ENCODE measurements at places on chromosomes 2 and 18.
A peak's percentile ranks its signal among the peaks of the same experiment; 100 is the strongest.

DNA sequence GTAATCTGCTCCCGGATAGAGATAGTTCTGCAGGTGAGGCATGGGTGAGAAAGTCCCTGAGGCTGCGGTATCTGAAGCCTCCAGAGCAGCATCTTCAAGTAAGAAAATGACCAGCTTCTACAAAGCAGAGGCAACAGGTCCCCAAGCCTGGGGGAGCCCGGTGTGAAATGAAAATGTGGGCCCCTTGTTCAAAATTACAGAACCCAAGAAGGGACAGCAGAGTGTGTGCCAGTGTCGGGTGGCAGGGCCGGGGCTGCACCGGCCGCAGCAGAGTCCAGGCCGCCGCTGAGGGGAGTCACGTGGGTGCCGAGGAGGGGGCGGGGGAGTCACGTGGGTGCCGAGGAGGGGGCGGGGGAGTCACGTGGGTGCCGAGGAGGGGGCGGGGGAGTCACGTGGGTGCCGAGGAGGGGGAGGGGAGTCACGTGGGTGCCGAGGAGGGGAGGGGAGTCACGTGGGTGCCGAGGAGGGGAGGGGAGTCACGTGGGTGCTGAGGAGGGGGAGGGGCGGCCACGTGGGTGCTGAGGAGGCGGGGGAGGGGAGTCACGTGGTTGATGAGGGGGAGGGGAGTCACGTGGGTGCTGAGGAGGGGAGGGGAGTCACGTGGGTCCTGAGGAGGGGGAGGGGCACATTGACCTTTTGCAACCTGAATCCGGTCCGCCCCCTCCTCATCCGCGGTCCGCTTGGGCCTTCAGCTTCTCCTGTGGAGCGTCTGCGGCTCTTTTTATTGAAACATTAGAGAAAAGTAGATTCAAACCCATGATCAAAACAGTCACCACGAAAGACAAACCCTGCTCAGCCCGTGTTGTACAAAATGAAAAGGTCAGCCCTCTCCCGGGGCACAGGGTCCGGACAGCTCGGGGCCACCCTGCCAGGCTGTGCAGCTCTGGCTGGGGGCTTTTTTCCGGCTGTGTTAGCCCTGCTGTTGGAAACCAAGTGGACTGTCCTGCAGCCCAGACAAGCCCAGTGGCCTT, 10.4 kb downstream of the COLEC11 start:
- no peak for DNase-seq

DNA sequence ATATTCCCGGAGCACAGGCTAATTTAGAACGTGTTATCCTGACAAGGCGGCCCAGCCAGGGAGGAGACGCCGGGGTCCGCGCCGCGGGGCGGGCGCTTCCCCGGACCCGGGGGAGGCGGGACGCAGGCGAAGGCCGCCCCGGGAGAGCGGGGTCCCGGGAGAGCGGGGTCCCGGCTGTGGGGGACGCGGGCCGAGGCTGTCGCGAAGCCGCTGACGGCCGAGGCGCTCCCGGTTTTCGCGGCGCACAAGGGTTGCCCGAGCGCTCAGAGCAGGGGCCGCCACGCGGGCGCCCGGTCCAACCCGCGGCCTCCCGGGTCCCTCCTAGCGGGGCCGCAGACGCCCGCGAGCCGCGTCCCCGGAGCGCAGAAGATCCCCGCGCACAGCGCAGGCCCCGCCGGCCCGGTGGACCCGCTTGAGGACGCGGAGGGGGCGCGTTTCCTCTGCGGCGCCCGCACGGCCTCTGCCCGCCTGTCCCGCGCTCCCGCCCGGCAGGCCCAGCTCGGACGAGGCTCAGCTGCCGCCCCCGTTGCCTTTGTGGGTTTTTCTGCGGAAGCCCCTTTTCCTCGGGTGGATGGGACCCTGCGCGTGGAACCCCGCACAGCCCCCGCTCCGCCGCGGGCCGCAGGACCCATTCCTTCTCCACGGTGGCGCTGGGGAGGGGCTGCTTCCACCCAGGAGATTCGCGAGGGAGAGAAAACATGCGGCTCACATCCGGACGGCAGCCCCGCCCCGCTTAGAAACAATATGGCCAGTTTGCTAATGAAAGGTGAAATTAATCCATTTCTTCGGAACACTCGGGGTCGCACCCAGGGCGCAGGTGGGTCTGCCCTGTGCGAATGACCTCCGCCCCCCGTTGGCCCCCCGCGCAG, 9.6 kb upstream of the KCNG2 start:
- DNase-seq, result no peak

DNA sequence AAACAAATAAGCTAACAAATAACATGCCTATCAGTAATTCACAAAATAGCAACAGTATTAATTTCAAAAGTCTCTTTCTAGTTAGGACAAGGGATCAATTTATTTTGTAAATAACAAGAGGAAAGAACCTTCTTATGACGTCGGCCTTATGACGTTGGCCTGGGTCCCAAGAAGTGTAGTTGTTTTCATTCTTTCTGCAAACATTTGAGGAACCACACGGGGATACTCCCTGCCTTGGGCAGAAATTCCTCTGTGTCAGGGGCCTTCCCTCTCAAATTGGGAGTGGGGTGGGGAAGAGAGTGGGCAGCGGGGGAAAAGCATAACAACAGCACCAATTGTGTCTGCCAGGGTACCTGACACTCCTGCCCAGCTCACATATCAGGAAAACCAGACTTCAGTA, 1.3 kb downstream of the CCDC68 start:
- DNase-seq, result peak; percentile 50

DNA sequence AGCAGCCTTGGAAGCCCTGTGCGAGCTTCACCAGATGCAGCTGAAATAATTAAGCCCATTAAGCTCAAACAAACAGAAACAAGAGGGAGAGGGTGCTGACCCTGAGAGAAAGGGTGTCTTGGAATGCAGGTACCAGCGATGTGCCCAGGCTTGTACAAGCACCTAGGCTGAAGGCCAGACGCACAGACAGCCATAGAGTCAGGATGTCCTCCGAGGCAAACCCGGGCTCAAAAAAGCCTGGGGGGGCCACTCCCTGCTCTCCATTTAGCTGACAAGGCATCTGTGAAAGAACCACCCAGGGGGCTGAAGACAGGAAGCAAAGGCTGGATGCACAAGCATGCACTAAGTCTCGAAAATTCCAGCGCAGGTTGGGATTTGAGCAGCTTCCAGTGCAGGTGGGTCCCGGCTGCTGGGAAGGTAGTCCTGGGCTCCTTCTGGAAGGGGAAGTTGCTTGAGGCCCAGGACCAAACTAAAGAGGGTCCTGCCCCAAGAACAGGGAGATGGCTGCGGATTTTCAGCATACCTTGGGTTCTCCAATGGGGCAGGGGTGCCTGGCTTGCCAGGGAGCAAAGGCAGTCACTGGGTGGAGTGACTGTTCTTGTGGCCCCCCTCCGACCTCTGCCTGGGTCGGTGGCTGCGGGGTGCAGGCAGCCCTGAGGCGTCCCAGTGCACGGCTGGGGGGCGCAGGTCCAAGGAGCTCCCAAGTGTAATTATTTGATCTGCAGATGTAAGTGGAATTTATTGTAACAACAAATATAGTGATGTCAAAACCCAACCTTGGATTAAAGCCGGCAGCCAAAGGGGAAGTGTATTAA, 5.9 kb downstream of the GBX2 start:
- no peak for DNase-seq

- DNase-seq, result peak; percentile 86
These were observed 55.4 kb upstream of the GLI2 start for GRCh38 chr2:120680136-120680761.

DNA sequence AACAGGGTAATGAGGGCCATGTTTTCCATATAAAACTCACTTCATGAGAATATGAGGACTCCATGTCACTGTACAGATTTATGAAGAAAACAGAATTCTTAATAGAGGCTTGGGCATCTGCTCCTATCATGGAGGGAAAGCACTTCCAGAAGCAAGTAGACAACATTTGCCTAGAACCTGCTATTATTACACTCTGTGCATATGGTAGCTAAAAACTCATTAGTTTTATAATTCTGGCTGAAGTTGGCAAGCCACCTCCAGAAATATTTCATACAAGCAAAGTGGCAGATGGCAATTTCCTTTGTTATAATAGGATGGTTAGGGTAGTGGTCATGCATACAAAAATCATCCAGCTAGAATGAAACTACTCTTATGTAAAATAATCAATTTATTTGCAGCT, 65.8 kb upstream of the TLK1 start:
- DNase-seq, result no peak

DNA sequence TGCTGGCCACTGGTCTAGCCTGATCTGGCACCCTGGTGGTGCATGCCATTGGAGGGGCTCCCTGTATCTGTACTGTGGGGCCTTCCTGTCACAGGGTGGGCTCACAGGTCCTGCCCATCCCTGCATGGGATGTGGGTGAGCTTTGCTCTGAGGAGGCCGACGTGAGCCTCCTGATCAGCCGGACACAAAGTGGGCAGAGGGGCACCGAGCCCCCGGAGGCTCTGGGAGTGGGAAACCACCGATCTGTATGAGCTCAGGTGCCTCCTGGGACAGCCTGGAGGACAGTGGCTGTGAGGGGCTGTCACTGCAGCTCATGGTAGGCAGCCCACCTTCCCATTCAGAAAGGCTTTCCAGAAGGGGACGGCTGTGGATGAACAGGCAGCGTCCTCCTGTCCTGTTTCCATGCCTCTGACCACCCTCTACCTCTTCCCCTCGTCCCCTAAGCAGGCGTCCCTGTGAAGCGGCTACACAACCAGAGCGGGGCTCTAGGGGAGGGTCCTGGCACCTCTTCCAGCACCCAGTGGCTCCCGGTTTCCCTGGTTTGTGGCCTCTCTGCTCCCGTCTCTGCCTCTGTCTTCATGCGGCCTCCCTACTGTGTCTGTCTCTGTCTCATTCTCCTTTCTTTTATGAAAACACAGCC, 112.5 kb upstream of the OTOS start:
- no peak for DNase-seq

DNA sequence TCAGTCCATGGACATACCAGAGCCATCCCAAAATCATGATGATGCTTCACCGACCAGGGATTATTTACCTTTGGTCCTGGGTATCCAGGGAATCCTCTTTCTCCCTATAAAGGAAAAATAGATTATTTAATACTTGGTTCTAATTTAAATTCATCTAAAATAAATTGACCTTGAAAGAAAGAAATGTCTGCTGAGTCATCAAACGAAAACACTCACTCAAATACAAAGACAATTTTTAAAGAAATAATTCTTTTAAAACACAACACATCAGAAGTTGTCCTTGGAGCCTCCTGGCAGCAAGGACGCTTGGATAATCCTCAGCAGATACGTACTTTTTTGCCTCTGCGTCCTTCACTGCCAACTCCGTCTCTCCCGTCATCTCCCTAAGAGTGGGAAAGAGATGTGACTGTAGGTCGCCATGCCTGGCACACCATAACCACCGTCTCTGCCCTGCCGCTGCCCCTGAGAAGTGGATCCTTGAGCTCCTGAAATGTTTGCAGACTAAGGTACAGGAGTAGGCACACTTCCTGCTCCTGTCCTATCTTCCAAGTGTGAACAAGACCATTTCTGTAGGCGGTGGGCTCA, 65.6 kb downstream of the COL6A3 start:
- no peak for DNase-seq

- DNase-seq, result no peak
These were observed 82.8 kb downstream of the EPB41L3 start for GRCh38 chr18:5461041-5461440.

DNA sequence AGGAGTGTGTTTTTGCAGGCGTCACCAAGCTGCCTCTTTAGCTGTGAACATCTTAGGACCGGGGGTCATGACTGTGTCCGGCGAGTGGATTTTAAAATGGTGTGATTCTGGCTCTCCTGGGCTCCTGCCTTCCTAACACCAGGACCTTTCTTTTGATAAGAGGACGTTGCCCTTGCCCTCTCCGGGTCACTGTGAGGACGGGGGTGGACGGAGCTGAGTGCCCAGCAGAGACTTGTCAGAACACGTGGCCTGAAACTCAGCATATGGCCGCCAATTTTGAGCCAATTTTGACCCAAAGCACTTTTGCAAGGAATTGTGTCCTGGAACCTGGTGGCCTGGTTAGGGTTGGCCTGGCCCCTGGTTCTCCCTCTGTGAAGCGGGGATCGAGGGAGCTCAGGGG, 40.2 kb downstream of the RTP5 start:
- DNase-seq, result no peak

GRCh38 chr2:191066197-191066918, 52.4 kb upstream of the STAT1 start:
- DNase-seq, result peak; percentile 23

DNA sequence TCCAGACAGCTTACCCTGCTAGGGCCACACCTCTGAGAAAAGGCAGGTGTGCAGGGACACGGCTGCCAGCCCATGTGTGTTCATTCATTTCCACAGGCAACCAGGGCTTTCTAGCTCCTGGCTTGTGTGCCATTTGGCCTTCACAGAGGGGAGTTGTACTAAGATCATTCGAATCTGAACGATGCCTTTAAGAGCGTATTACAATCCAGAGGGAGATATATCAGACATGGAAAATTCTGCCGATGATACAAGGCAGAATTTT, 64.2 kb upstream of the OTOF start:
- no peak for DNase-seq

DNA sequence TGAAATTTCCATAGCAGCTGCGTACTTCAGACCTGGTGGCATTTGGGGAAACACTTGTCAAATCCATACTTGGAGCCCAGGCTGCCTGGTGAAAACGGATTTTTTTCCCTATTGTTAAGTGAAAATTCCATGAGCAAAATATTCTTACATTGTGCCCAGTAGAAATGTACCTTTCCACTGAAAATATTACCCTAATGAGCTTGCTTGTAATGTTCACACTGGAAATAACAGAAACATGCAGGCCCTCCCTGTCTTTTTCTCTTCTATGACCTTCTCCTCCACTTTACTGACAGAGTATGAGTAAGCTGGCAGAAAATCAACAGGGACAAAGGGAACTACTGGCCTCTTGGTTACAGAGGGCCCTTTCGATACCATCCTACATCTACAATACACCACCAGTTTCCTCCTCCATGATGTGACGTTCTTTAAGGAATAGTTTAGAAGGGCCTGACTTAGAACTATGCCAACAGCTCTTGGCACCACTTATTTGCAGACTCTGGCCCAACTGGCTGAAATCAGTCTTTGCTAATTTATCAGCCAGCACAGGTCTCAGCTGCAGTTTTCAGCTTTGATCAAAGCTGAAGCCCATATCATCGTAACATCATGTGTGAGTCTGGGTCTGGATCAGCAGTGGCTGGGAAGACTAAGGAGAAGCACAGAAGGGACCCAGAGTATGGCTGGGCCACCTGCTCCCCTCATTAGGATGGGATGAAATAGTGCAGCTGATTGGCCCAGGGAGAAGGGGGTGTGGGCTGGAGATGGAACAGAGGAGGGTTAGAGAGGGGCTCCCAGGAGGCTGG, 272.2 kb upstream of the ID2 start:
- DNase-seq, result no peak

- no peak for DNase-seq
These were observed 11.4 kb downstream of the GBX2 start for GRCh38 chr2:236156860-236157194.

DNA sequence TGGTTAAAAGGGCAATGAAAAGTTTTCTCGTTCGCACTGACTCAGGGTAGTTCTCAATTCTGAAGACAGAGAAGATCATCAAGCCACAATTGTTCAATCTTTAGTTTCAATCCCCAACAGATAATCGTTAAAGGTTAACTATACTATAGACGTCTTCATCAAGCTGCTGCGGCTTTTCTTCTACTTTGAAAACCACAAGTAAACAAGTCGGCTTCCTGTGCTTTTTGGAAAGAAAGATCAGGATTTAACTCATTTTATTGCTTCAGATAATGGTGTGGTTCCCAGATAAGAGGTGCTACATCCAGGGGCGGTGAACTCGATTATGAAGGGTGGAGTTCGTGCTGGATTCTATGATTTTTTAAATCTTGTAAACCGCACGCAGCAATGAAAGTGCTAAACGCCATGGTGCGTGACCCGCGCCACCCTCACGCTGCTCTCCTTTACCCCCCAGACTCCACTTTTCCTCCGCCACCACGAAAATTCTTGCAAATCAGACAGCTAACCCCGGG, 545 bp upstream of the CDCA7 start:
- DNase-seq, result no peak
